ENCODE measurements at places on chromosomes 6 and 20. TPM values are rescaled to one million over a fixed set of nuclear protein-coding genes. Genes with fewer than 3 reads are reported as not detected.

The BPIFA1 gene
- not detected for total RNA-seq

The MAN1A1 gene
- 43.6 TPM for total RNA-seq

The HBS1L gene
- 74.5 TPM for total RNA-seq

The KCNK16 gene
- not detected for total RNA-seq

The POPDC3 gene
- total RNA-seq = 0.39 TPM

The RIMS1 gene
- total RNA-seq = 21.2 TPM

The VARS1 gene
- total RNA-seq = 48.1 TPM

The SPATS1 gene
- total RNA-seq = not detected

The AIF1 gene
- 0.13 TPM for total RNA-seq

The FAM209B gene
- total RNA-seq = not detected

The DNAAF9 gene
- 10.5 TPM for total RNA-seq

The SMIM13 gene
- 9.5 TPM for total RNA-seq

The NOP56 gene
- total RNA-seq = 104 TPM

The MYCT1 gene
- total RNA-seq = 120 TPM

The SLC22A7 gene
- total RNA-seq = not detected

The LPA gene
- total RNA-seq = not detected

The COX4I2 gene
- not detected for total RNA-seq

The SUPT3H gene
- total RNA-seq = 2.3 TPM

The CDC5L gene
- total RNA-seq = 14.0 TPM

The SPTLC3 gene
- 0.63 TPM for total RNA-seq

The FAM162B gene
- total RNA-seq = 6.2 TPM

The NDUFAF4 gene
- total RNA-seq = 4.6 TPM

The RIPPLY2 gene
- 0.51 TPM for total RNA-seq

The RNF144B gene
- 13.9 TPM for total RNA-seq

The OR2H1 gene
- under 0.01 TPM for total RNA-seq

The GLO1 gene
- total RNA-seq = 89.8 TPM

The SLC22A2 gene
- total RNA-seq = not detected

The MTO1 gene
- total RNA-seq = 24.5 TPM

The AFG1L gene
- total RNA-seq = 1.8 TPM

Measured in dermis microvascular lymphatic vessel endothelial cell (primary cell).